Activated CD4-positive, alpha-beta T cell treated with anti-CD3 and anti-CD28 coated beads for 36 hours (primary cell): ENCODE measurements at places on chromosomes 7 and 10. TPM values are rescaled to one million over a fixed set of nuclear protein-coding genes. Genes with fewer than 3 reads are reported as not detected.

The PTPRN2 gene
- 0.51 TPM for total RNA-seq

The LARP4B gene
- 97.5 TPM for total RNA-seq

The CFAP70 gene
- 0.58 TPM for total RNA-seq

The TECPR1 gene
- total RNA-seq = 21.8 TPM

GRCh38 chr7:111660478-111660877 is 98.2 kb upstream of the IMMP2L start:
- H3K27ac ChIP-seq = no peak overlapping the region
- DNase-seq = no peak
- peaks cover 11% of the 10 kb centered on the region for H3K27me3 ChIP-seq
- H3K4me3 ChIP-seq = no peak overlapping the region

- H3K27ac ChIP-seq = no peak overlapping the region
- DNase-seq = no peak
- H3K36me3 ChIP-seq = peaks cover 13% of the 10 kb centered on the region
- no peaks in the 10 kb centered on the region for H3K27me3 ChIP-seq
- H3K4me3 ChIP-seq = no peak overlapping the region
These were observed 173.4 kb downstream of the IMMP2L start for GRCh38 chr7:111388912-111389311.

DNA sequence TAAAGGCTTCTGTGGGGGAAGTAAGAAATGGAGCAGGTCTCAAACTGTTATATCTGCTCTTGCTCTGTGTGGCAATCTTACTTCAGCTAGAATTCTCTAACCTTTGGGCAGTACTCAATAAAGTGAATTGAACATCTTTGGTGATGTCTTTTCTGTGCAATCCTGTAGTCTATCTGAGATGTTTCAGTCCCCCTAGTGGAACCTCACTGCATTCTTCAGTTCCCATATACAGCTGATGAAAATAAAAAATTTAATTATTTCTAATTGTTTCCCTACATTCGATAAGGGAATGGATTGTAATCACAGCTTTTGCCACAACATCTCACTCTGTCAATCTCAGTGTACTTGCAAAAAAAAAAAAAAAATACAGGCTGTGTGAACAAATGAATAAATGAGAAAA is 522.6 kb downstream of the DNAJB9 start:
- no peak for DNase-seq
- H3K27ac ChIP-seq = no peak overlapping the region
- no peaks in the 10 kb centered on the region for H3K36me3 ChIP-seq
- no peaks in the 10 kb centered on the region for H3K27me3 ChIP-seq
- no peak overlapping the region for H3K4me3 ChIP-seq

- peak; percentile 73 for DNase-seq
- no peaks in the 10 kb centered on the region for H3K27me3 ChIP-seq
- H3K4me1 ChIP-seq = peaks cover 10% of the 10 kb centered on the region
- no peak overlapping the region for H3K4me3 ChIP-seq
These were observed 39.2 kb downstream of the XPNPEP1 start for GRCh38 chr10:109883859-109884771.

DNA sequence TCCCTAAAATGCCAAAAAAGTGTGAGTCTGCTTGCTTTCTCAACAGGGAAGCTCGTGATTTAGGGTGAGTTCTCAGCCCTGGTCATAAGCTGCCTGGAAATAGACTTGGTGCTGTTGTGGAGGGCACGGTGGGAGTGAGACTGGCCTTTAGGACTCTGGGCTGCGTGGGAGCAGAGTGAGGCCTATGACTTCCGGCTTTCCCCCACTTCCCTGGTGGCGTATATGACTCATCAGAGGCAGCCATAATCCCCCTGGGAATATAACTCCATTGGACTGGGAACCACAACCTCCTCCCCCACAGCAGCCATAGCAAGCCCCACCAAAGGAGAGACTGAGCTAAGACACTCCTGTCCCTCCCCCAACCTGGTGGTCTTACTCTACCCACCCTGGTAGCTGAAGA is 95.0 kb downstream of the PON1 start:
- no peak overlapping the region for H3K27ac ChIP-seq
- no peaks in the 10 kb centered on the region for H3K4me1 ChIP-seq
- H3K4me3 ChIP-seq = no peak overlapping the region
- no peak for DNase-seq

GRCh38 chr10:69906425-69906824 is 104.7 kb downstream of the COL13A1 start:
- no peak overlapping the region for H3K4me3 ChIP-seq
- no peak for DNase-seq
- H3K27me3 ChIP-seq = no peaks in the 10 kb centered on the region
- H3K27ac ChIP-seq = no peak overlapping the region
- H3K4me1 ChIP-seq = no peaks in the 10 kb centered on the region
- no peaks in the 10 kb centered on the region for H3K36me3 ChIP-seq

DNA sequence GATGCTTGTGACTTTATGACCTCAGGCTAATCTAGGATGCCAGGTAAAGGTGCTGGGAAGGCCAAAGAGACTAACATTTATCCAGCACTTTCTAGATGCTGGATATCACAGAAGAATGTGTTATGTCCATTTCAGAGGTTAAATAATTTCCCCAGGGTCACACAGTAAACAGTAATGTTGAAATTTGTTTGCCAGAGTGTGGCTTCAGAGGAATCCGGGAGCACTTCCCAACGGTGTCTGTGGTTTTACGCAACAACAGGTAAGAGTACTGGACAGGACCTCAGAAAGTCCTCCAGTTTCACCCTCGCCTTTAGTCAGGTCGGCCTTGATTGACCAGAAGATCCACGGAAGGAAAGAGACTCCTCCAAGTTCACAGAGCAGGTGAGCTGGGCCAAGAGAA is 1.7 kb downstream of the SHTN1 start:
- no peaks in the 10 kb centered on the region for H3K36me3 ChIP-seq
- H3K27ac ChIP-seq = no peak overlapping the region
- DNase-seq = no peak
- H3K4me3 ChIP-seq = no peak overlapping the region
- no peaks in the 10 kb centered on the region for H3K4me1 ChIP-seq
- peaks cover 40% of the 10 kb centered on the region for H3K27me3 ChIP-seq

DNA sequence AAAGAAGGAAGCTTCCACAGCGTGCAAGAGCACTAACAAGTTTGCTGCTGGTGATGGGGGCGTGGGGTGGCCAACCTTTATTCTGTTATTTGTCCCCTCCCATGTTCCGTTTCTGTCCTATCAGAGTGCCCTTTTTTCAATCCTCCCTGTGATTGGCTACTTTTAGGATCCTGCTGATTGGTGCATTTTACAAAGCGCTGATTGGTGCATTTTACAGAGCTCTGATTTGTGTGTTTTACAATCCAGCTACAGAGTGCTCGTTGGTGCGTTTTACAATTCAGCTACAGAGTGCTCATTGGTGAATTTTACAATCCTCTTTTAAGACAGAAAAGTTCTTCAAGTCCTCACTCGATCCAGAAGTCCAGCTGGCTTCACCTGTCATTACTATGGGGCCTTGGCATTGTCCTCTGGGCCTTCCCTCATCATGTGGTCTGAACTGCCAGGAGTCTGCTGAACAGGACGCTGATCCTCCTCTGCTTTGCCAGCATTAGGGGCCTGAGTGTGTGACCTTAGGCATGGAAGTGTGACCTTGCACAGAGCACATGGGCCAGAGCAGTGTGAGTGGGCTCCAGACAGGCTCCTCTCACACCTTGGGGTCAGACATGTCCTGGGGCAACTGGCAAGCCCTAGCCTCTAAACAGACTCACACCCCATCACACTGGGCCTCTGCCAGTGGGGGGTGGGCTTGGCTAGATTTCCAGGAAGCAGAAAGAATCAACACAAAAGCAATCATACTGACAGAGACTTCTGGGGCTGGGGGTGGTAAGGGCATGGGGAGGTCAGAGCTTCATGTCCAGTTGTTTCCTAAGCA is 167.4 kb downstream of the PTPN20 start:
- H3K27me3 ChIP-seq = no peaks in the 10 kb centered on the region
- no peak for DNase-seq
- H3K36me3 ChIP-seq = no peaks in the 10 kb centered on the region
- peaks cover 13% of the 10 kb centered on the region for H3K4me1 ChIP-seq
- H3K4me3 ChIP-seq = no peak overlapping the region

- no peak for DNase-seq
- H3K27ac ChIP-seq = no peak overlapping the region
- peaks cover 4% of the 10 kb centered on the region for H3K27me3 ChIP-seq
- H3K4me1 ChIP-seq = no peaks in the 10 kb centered on the region
- H3K36me3 ChIP-seq = no peaks in the 10 kb centered on the region
These were observed 132.3 kb upstream of the POT1 start for GRCh38 chr7:125061776-125062397.

DNA sequence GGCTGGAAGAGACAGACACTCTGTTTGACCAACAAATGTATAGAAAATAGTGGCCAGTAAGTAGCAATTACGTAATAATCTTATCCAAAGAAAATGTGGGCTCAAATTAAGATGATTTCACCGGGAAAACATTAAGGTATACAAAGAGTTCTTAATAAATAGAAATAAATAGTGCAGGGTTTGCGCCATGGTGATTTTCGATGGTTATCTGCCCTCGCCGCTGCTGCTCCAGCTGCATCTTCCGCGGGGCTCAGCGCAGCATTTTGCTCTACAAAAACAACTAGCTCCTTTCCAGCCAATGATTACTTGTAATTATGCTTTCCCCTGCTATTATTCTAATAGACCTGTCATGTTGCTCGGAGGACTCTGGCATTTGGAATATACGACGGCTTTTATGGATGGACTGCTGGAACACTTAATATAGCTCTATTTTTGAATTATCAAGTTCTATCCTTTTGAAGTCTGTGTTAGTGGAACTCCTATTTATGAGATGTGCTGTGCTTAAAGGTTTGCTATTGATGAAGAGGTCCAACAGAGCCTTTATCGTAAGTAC is 103.8 kb downstream of the BUB3 start:
- H3K27ac ChIP-seq = no peak overlapping the region
- no peaks in the 10 kb centered on the region for H3K36me3 ChIP-seq
- no peaks in the 10 kb centered on the region for H3K27me3 ChIP-seq

DNA sequence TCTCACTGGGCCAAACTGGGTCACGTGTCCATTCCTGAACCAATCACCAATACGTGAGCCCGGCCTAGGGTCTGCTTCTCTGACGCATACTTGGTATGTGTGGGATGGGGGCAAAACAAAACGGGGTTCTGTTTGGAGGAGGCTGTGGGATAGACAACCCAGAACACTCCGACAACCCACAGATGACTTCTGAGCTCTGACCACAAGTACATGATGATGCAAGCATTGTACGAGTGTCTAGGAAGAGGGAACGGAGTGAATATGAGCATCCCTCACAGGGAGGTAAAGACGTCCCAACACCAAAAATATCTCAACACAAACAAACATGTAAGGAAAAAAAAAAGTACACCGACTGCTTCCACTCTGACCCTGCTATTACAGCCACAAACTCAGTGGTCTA is 5.6 kb downstream of the DAGLB start:
- H3K36me3 ChIP-seq = peaks cover 37% of the 10 kb centered on the region
- H3K27ac ChIP-seq = peak overlapping the region; percentile 5
- no peak for DNase-seq

DNA sequence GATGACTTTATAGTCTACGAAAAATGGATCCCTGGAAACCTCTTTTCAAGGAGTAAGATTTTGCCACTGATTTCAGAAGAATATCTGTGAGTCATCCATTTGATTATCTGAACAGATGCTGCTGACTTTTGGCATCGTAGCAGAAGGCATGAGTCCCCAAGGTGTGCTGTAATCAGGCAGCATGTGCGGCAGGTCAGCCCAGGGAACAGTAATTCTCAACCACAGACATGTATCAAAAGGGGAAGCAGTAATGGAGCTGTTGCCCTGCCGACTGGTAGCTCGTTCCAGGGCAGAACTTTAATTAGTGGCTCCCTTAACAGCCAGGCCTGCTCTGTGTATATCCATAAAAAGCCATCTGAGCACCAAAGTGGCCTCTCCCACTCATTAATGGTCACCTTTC is 5.7 kb upstream of the VWC2 start:
- H3K4me3 ChIP-seq = no peak overlapping the region
- peaks cover 26% of the 10 kb centered on the region for H3K27me3 ChIP-seq
- no peak overlapping the region for H3K27ac ChIP-seq
- H3K36me3 ChIP-seq = no peaks in the 10 kb centered on the region

DNA sequence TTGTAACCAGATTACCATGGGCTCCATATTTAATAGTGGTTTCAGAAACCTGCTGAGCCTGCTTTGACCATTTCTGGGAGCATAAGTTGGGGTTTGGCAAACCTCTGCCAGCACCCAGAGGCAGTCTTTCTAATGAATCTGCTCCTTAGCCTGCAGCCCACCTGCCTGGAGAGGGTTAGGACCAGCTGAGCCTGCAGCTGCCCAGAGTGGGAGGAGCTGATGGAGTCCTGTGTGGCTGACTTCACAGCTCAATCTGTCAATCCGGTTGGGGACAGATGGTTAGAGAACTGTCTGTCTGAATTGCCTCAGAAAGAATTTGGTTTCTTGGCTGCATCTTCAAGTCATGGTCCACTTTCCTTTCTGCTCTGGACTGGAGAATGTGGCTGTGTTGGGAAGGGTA is 444.6 kb downstream of the NRG3 start:
- no peaks in the 10 kb centered on the region for H3K4me1 ChIP-seq
- no peak overlapping the region for H3K4me3 ChIP-seq
- H3K36me3 ChIP-seq = no peaks in the 10 kb centered on the region
- H3K27ac ChIP-seq = no peak overlapping the region
- DNase-seq = no peak

DNA sequence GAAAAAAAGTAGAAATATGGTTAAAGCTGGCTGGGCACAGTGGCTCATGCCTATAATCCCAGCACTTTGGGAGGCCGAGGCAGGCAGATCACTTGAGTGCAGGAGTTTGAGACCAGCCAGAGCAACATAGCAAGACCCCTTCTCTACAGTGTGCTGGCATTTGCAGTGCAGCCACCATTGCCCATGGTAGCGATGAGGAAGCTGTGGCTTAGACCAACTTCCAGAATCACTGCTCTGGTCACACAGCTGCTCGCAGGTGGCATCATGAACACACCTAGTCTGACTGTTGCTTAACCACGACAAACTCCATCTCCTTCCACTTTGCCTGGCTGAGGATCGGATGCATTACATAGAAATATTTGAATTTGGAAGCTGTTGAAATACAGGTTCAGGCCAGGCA is 137.1 kb downstream of the CUX1 start:
- H3K4me1 ChIP-seq = peaks cover 33% of the 10 kb centered on the region
- DNase-seq = no peak
- H3K36me3 ChIP-seq = no peaks in the 10 kb centered on the region

DNA sequence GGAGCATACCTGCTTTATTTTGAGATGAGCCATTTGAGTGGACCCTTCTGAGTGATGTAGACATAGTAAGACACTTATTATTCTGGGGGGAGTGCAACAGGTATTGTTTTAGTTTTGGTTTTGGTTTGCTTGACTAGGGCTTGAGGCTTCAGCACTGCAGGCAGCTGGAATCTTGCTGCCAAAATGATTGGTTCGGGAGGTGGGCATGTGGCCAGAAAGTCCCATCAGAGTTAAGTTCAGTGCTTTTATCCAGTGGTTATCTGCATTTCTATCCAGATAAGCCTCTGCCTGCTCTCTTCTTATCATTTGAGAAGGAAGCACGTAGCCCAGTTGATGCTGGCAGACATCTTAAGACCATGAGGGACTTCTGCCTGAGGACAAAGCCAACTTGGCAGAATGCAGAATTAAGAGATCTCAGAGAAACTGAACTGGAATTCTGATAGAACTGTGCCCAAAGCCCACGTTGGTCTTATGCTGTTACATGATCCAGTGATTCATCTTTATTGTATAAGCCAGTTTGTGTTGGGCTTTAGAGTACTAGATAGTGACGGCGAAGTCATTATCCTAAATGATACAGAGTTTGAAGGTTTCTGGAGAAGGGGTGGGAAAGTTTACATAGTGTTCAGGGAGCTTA is 9.6 kb upstream of the JAZF1 start:
- H3K36me3 ChIP-seq = no peaks in the 10 kb centered on the region
- no peaks in the 10 kb centered on the region for H3K4me1 ChIP-seq
- H3K27me3 ChIP-seq = peaks cover 30% of the 10 kb centered on the region
- H3K27ac ChIP-seq = no peak overlapping the region
